ENCODE measurements at places on chromosomes 3 and 15.

GRCh38 chr3:123533554-123534159 is 51.2 kb downstream of the HACD2 start:
- no peak for DNase-seq

GRCh38 chr15:55056500-55056899 is 140.2 kb downstream of the RSL24D1 start:
- no peak for DNase-seq

- no peak for DNase-seq
Observed at GRCh38 chr3:41338276-41338675, 139.0 kb downstream of the CTNNB1 start.

DNA sequence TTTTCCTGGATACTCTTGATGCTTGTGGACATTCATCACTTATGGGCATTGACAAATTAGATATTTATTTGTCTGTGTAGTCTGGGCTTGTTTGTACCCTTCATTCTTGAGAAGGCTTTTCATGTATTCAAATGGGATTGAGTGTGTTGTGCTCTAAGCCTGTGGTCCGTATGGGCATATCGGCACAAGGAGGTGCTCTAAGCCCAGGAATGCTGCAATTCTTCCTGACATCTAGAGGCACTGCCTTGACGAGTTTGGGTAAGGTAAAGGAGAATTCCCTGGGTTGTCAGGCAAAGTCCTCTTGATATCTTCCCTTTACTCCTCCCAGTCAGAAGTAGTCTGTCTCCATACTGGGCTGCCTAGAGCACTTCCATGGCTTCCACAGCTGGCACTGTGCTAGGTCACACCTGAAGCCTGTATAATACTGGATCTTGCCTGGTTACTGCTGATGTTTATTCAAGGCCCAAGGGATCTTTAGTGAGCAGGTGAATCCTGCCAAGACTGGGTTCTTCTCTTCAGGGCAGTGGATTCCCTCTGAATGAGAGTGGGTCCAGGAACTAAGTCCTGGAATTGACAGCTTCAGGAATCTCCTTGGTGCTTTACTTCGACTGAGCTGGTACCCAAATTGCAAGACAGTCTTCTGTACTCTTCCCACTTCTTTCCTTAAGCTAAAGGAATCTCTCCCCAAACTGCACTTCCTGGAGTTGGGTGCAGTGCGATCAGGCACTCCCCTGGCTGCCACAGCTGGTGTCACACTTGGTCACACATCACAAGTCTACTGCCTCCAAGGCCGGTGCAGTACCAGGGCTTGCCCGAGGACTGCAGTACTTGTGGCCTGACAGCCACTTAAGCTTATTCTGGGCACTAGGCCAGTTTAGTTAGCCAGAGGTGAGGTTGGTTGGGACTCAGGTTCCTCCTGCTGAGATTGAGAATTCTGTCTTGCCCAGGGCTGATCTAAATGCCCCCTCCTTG is 46.0 kb downstream of the GALK2 start:
- no peak for DNase-seq

DNA sequence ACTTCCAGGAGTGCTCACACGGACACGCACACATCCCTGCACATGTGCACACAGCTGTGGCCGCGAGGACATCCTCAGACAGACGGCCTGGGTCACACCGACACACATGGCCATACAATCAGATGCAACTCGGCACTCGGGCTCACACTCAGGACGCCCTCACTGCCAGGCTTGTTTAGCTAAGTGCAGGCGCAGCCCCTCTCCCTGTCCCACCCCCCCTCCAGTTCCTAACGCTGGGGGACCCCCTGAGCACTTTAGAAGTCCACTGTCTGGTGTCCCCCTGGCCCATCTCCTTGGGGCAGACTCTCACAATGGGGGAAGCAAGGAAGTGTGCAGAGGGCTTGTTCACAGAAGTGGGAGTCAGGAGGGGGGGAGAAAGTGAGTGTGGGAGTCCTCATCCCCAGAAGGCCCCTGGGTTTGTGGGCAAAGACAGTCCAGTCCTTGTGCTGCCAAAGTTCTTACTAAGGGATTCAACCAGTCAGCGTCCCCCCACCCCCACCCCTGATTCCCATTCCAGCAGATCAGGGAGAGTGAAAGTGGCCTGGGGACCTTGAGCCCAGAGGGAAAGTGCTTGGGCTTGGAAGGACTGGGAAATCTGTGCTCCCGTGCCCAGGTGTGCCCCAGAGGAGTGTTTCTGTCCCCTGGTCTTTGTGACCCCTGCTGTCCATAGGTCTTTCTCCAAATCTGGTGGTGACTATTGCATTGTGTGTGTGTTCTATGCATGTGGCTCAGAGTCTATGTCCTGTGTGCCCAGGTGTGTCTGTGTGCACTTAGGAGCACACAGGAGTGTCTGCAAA is 767 bp upstream of the GATA2 start:
- no peak for DNase-seq

All from activated CD4-positive, alpha-beta T cell treated with anti-CD3 and anti-CD28 coated beads for 1 hour (primary cell).